ENCODE measurements at places on chromosomes 7 and 10.

DNA sequence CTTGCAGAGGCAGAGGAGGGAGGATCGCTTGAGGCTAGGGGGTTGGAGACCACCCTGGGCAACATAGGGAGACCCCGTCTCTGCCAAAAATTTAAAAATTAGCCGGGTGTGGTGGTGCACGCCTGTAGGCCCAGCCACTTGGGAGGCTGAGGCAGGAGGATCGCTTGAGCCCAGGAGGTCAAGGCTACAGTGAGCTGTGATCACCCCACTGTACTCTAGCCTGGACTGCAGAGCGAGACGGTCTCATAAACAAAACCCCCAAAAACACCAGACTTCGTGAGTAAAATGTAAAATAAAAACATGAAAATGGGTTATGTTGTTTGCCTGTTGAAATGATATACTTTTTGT lies 699 bp downstream of the LHPP start:
- DNase-seq, result no peak

DNA sequence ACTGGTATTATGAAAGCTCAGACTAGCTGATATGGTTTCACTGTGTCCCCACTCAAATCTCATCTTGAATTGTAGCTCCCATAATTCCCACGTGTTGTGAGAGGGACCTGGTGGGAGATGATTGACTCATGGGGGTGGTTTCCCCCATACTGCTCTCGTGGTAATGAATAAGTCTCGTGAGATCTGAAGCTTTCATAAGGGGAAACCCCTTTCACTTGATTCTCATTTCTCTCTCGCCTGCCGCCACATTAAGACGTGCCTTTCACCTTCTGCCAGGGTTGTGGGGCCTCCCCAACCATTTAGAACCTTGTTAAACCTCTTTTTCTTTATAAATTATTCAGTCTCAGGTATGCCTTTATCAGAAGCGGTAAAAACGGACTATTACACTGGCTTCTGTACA lies 40.3 kb downstream of the COL13A1 start:
- no peak for DNase-seq

DNA sequence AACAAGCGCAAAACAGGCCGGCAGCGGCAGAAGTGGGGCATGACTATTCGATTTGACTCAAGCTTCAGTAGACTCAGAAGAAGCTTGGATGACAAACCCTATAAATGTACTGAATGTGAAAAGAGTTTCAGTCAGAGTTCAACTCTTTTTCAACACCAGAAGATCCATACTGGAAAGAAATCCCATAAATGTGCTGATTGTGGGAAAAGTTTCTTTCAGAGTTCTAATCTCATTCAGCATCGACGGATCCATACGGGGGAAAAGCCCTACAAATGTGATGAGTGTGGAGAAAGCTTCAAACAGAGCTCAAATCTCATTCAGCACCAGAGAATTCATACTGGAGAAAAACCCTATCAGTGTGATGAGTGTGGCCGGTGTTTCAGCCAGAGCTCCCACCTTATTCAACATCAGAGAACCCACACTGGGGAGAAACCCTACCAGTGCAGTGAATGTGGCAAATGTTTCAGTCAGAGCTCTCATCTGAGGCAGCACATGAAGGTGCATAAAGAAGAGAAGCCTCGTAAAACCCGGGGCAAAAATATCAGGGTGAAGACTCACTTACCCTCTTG lies 2.8 kb downstream of the ZNF22 start:
- no peak for DNase-seq

GRCh38 chr10:5776136-5776880 lies 36.9 kb downstream of the GDI2 start:
- no peak for DNase-seq

GRCh38 chr7:91266689-91267090 lies 2.5 kb downstream of the FZD1 start:
- no peak for DNase-seq

DNA sequence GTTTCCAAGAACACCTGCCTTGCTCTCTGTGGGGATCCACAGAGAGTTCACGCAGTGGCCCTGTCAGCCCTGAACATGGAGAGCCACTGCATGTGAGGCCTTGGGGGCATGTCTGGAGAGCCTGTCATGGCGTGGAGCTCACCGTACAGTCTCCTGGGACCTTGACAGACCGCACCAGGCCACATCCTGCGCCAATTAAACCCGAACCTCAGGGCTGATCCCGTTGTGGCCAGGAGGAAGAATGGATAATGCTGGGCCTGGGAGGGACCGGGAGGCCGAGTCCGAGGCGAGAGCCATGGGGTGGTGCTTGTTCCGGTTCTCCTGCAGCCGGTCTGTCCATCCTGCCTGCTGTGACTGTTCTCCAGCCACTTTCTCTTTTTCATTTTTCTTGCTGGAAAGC lies 68.7 kb downstream of the DNAJB6 start:
- no peak for DNase-seq

DNA sequence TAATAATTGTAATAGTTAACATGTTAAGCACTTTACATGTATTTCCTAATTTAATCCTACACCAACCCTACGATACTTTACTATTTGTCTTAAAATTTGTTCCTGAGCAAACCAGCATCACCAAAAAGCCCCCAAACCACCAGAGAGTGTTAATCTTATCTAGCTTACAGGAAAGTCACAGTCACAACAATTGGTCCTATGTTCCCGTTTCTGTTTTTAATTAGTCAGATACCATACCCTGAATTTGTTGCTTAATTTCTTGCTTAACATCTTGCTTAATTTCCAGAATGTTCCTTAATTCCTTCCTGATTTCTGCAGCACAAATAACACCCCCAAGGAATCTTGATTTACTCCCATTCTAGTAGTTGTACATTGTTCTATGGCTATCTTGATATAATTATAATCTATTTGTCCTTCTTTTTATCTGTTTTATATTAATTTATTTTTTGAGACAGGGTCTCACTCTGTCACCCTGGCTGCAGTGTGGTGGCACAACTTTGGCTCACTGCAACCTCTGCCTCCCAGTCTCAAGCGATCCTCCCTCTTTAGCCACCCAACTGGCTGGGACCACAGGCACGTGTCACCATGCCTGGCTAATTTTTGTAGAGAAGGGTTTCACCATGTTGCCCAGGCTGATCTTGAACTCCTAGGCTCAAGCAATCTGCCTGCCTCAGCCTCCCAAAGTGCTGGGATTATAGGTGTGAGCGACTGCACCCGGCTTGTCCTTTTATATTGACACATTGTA lies 6.6 kb upstream of the PDSS1 start:
- no peak for DNase-seq

DNA sequence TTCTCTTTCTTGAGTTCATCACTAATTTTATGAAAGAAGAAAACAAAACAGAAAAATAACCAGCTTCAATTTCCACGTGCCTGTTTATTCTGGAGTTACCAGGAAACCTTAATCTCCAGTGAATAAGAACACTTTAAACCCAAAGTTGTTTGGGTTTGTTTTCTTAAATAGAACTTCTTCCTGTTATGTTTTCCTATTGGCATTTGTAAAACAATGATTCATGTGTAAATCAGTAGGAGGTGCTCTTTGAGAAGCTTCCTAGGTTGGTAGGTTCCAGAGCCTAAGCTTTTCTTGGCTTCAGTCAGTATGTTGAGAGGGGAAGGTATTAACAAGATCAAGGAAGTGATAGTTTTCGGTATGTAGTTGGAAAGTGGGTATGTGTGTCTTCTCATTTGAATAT lies 119.0 kb downstream of the BICC1 start:
- no peak for DNase-seq

DNA sequence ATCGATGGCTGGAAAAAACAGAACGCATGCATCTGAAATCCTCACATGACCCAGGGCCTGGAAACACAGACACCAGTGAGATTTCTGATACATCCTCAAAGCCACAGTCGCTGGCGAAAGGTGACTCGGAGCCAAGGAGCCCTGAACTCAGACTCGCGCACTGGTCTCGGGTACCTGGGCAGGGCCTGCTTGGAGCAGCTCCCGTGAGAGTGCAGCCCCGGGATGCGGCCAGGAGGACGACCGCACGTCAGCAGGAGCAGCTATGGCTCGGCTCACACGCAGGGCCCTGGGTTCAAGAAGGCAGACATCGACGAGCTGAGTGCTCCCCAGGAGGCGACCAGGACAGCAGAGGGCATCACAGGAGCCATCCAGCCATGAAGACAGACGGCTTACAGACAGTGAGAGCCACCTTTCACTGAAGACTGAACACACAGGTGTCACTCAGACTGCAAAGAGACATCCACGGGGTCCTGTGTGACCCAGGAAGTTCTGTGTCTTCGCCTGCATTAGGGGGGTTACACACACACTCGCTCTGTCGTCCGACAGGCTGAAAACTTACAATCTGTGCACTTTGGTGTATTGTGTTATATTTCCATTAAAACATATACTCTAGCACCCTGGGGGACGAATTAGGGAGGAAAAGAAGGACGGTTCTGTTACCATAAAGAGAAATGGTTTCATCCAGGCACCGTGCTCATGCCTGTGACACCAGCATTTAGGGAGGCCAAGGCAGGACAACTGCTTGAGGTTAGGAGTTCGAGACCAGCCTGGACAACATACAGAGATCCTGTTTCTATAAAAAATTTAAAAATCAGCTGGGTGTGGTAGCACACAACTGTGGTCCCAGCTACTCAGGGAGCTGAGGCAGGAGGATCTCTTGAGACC lies 227.7 kb downstream of the MAD1L1 start:
- DNase-seq, result no peak

GRCh38 chr10:112359606-112360307 lies 14.2 kb upstream of the ACSL5 start:
- DNase-seq, result no peak

GRCh38 chr10:43734716-43735115 lies 86.0 kb upstream of the ZNF32 start:
- no peak for DNase-seq

DNA sequence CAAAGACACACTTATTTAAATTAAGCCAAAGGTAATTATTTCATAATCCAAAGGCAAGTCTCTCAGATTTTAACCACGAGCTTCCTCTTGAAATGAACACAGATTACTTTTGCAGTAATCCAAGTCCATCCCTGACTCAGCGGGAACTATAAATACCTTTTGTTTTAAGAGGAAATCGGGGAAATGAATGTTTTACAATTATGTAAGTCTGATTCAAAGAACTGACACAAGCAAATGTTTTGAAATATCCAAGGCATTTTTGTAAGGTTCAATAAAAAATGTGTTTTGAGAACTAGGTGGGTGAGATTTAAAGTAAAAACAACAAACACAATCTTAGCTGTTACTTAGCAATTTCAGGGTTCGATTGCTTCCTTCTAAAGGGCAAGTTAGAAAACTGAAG lies 179.8 kb upstream of the ASAH2 start:
- no peak for DNase-seq

DNA sequence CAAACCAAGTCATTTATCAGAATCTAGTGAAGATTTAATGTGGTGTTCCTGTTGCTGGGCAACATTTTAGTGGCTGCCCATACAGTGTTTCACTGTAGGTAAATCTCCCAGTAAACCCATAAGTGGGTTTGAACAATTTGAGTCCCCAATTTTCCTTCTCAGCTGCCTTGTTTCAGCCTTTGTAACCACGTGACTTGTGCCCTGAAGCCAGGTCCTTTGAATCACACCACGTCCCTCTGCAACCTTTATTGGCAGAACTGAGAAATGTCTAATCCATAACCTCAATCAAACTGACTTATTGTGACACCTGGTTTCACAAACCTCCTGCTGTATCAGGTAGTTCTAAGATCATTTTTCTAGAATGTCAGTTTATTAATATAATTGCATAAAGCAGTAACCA lies 30.1 kb downstream of the SND1 start:
- DNase-seq, result no peak

DNA sequence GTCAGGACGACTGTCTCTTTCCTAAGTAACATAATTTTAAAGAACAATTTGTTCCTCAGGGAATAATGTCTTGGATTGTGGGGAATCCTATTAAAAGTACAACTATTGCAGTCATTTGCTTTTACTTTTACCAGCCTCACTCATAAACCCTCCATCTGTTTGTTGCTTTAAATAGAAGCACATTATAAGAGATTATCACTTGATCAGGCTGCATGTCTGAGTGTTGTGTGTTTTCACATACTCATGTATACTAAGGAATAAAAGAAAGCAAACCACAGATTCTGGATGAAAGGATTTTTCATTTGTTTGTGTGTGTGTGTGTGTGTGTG lies 1077.8 kb downstream of the KCNMA1 start:
- DNase-seq, result no peak

- no peak for DNase-seq
Observed at GRCh38 chr7:132367795-132368194, 208.5 kb downstream of the PLXNA4 start.

GRCh38 chr7:129804890-129805719 lies 147.7 kb downstream of the UBE2H start:
- DNase-seq, result no peak

DNA sequence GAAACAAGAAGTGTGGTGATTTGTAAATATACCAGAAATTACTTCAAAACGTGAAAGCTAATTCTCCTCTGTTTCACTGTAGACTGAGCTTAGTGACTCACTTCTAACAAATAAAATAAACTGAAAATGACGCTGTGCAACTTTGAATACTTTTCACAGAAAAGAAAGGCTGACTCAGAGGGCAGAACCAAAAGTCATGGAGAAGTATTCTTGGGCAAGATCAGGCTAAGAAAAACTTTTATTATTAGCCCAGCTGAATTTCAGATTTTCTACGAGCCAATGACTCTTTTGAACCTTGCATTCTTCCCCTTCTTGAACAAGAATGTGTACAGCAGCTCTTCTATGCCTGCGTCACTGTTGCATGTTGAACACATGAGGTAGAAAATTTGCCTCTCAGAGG lies 527.3 kb upstream of the GHITM start:
- DNase-seq, result no peak

DNA sequence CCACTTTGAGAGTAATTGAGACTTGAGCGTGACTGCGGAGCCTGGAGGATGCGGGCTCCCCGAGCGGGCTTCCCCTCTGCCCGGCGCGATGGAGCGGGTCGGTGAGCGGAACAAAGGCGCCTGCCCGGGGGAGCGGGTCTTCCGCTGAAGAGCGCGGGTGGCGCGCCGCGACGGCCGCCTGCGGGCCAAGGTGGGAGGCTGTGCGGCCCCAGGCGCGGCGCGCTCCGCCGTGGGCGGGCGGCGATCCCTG lies at the start of gene GALNT17:
Gene GALNT17 (plus strand): TSS at position 18 of the 250 bp plus-strand sequence.
- DNase-seq, result peak; percentile 41

- DNase-seq, result no peak
Observed at GRCh38 chr10:21760332-21760731, 226.3 kb downstream of the MLLT10 start.

DNA sequence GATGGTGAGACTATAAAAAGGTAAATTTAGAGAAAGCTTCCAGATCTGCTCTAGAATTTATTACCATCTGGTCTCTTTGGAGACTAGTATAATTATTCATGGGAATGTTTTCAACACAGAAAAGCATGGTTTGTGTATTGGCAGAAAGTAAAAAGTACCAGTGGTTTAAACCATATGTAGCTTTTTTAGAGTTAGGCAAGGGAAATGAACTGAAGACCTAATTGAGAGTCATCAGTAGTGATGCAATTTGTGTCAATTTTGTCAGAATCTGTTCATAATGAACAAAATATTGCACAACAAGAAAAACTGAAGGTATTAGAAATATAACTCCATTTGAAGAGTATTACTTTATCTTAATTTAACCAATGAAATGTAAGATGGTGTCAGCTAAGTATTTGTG lies 181.4 kb downstream of the ADK start:
- DNase-seq, result no peak
